Stimulated activated CD4-positive, alpha-beta T cell treated with anti-CD3 and anti-CD28 coated beads, TNF-alpha, amount 100 ng/mL, for 48 hours (primary cell): ENCODE measurements at places on chromosomes 16 and 17.
A peak's percentile ranks its signal among the peaks of the same experiment; 100 is the strongest.

DNA sequence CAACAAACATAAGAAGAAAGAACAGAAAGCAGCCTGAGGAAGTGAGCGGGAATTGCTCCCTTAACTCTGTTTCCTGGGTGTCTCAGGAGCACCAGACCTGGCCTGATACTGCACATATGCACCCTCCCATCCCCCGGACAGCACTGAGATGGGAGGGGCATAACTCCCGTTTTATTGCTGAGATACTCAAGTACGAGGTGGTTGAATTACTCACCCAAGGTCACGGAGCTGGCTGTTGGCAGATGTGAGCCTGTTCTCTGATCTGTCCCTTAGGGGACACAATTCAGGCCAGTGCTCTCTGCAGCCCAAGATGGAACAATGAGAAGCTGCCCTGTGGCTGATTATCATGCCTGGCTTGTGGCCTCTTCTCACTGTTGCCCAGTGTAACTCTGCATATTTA, 9.1 kb upstream of the MED9 start:
- no peak for DNase-seq

DNA sequence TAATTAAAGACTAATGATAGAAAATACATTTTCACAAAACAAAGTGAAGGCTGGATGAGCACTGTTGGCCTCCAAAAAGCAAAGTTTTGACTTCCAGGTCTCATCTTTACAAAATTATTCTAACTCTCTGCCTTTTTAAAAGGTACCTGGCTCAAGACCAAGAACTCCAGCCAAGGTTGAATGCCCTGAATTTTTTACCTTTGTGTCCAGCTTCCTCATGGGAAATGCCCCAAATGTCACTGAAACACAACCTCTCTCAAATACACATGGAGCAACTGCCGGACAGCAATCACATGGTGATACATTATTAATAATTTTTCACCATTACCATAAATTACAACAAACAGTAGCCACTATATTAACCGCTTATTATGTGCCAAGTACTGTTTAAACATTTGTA, 32.2 kb downstream of the ADAMTS18 start:
- DNase-seq: no peak

DNA sequence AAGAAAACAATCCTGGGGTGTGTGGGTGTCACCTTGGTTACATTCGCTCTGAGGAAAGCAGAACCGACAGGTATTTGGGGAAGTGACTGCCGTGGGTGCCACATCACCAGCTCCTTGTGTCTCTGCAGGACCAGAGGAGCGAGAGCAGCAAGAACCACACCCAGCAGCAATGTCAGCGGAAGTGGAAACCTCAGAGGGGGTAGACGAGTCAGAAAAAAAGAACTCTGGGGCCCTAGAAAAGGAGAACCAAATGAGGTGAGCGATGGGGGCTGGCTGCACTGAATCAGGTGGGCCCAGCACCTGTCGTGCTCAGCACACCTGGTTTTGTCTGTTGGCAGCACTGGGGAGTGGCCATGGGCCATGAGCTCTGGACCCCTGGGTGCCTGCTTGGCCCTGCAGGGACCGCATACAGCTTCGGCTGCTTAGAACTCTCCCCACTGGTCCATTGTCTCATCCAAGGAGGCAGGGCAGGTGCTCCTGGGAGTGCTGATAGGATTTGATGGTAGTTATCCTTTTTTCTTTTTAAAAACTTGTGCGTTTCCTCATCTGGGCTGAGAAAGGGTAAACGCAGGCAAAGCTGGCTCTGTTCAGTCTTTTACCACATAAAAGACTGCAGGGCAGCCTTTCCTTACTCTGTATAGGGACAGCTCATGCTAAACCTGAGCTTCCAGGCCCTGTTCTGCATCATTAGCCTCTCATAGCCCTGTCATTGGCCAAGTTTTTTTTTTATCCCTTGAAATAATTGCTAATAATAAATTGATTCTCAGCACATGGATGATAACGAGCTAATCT, 29.4 kb downstream of the HMOX2 start:
- DNase-seq: peak; percentile 52

GRCh38 chr17:50843150-50843905, 7.9 kb downstream of the WFIKKN2 start:
- DNase-seq: no peak

DNA sequence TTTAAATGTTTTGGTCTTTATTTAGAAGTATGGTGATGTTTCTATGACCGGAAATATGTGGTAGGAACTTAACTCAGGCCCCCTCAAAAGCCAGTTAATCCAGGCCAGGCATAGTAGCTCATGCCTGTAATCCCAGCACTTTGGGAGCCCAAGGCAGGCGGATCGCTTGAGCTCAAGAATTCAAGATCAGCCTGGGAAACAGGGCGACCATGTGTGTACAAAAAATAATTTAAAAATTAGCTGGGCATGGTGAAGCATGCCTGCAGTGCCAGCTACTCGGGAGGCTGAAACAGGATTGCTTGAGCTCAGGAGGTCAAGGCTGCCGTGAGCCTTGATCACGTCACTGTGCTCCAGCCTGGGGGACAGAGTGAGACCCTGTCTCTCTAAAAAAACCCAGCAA, 10.3 kb downstream of the RSL1D1 start:
- DNase-seq: no peak

DNA sequence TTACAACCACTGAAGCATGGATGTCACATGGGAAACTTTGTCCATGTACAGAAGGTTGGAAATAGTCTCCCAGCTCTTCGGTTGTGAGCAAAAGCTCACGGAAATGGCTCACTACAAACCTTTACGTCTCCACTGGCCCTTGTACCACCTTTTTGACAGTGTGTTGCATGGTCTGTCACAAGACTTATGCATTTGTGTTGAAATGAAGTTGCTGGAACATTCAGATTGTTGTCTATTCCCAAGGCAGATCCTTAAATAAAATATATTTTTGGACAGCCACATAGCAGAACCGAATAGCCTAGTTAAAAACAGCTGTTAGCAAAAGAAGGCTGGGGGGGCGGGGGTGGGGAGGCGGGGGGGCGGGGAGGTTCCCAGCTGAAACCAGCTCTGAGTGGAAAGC, 39.2 kb downstream of the KNOP1 start:
- no peak for DNase-seq

GRCh38 chr17:9002606-9003354, 18.5 kb upstream of the NTN1 start:
- no peak for DNase-seq

DNA sequence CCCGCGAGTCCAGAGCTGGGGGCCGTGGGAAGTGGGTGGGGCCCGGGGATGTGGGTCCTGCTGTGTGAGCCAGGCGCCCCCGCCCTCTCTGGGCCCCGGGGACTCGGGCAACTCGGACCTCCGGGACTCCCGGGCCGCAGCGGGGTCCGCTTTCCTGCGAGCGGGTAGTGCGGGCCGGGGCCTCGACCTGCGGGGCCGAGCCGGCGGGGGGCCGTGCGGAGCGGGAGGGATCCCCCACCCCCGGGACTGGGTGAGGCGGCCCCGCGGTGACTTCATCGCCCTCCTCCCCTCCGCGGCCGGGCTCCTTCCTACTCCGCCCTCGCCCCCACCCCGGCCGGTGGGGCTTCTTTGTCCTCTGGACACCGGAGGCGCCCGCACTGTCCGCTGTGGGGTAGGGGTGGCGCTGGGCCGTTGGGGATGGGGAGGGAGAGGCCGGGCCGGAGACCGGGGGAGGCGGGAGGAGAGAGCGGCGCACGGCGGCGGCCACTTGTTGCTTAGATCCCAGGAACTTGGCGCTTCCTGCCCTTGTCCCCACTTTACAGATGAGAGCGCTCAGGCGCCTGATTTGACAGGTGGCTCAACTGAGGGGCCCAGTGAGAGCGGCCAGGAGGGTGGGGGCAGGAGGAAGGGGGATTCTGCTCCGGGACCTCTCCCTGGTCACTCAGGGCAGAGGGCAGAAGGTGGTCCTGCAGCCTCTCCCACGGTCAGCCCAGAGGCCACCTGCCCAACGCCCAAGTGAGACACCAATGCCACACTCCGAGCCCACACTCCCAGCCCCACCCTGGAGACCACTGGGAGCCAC, 874 bp downstream of the CMTM3 start:
- DNase-seq: no peak

- DNase-seq: no peak
Measured at GRCh38 chr17:75371339-75371738, 34.1 kb downstream of the GRB2 start.

- DNase-seq: no peak
Measured at GRCh38 chr17:27362909-27363308, 69.0 kb downstream of the WSB1 start.

DNA sequence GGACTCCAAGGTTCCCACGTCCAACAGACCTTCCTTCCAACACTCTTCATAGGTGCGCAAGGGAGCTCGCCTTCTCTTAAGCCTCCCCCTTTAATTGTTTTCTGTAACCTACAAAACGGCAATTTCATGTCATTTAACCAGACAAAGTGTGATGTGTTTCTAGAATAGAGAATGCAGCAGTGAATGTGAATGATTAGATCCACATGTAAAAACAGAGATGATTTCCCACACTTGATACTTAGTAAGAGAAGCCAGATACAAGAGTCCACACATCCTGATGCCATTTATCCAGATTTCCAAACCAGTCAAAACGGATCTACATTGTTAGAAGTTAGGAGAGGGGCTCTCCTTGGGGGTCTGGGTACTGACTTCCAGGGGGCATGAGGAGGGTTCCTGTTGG, 89.3 kb downstream of the IRF8 start:
- no peak for DNase-seq

DNA sequence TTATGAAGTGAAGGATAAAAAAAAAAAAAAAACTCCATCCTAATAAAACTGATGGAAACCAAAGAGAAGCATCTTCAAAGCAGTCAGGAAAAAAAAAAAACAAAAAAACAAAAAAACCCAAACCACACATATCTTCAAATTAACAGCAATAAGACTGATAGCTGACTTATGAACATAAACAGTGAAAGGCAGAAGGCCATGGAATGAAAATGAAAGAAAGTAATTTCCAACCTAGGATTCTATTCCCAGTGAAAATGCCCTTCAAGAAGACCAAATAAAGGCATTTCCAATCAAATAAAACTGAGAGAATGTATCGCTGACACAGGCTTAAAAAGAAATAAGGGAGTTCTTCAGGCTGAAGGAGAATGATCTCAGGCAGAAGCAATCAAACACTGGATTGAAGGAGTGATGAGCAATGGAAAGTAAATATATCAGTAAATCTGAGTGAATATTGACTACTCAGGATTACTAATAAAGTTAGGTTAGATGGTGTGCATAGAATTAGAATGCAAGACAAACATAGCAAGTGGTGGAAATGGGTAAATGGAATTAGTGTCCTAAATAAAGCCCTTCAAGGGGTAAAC, 92.1 kb downstream of the USP31 start:
- DNase-seq: no peak

GRCh38 chr16:88824256-88825077, 12.7 kb upstream of the APRT start:
- DNase-seq: no peak

- DNase-seq: peak; percentile 52
Measured at GRCh38 chr17:8935191-8935590, 30.3 kb downstream of the PIK3R5 start.

GRCh38 chr17:72234985-72235384, 114.2 kb downstream of the SOX9 start:
- no peak for DNase-seq

- no peak for DNase-seq
Measured at GRCh38 chr16:3691761-3692160, 25.6 kb downstream of the TRAP1 start.

DNA sequence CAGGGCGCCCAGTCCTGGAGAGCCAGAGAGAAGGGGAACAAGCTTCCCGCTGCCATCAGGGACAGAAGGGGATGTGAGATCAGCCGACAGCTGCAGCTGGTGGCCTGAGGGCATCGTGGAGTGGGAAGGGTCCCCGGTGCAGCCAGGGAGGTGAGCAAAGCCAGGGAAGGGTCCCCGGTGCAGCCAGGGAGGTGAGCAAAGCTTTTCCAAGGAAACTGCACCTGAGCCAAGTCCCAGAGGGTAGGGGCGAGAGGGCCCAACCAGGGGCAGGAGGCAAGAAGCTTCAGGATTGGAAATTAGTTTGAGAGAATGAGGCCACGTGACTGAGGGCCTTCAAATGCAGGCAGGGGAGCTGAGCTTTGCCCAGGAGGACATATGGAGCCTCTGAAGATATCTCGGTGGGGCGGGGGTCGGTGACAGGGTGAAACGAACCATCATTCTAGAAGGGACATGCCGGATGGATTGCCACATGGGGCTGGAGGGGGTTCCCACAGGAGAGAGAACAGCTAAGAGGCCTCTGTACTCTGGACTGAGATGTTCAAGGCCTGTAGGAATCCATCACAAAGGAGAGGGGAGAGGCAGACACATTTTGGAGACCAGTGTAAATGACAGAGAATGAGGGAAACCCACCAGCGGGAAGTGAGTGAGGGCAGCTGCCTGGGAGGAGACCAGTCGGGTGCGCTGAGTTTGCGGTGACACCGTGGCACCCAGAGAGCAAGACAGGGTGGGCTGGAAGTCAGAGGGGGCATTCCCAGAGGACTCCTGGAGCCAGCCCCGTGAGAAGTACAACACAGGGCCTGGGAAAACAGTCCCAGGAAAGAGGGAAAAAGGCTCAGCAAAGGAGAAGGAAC, 31.4 kb upstream of the RPH3AL start:
- no peak for DNase-seq

DNA sequence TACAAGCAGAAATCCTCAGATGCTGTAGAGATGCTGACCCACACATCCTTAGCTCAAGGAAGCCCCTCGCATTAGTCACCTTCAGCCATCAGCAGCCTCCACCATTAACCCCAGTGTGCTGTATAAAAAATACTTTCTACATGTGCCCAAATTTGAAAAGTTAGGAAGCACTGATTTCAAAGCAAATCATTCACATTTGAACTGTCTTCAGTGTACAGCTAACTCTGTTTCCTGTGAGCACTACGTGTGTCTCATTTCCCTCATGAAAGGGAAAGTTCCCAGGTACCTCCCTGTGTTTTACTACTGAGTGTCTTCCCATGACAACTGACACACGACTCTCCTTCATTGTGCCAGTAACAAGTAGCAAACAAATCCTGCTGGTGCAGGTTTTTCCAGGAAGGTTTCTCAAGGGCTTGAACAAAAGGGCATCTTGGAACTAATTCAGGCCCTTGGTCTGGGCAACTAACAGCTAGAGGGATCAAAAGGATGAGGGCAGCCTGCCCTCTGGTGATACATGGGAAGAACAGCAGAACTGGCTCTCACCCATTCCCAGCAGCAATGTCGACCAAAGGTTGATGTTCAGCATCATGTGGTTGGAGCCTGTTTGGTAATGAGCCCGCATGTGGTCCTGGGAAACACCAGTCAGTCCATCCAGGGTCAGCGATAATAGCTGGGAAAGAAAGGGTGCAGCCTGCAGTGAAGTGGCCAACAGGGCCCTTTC, 4.0 kb downstream of the SLC35B1 start:
- no peak for DNase-seq

DNA sequence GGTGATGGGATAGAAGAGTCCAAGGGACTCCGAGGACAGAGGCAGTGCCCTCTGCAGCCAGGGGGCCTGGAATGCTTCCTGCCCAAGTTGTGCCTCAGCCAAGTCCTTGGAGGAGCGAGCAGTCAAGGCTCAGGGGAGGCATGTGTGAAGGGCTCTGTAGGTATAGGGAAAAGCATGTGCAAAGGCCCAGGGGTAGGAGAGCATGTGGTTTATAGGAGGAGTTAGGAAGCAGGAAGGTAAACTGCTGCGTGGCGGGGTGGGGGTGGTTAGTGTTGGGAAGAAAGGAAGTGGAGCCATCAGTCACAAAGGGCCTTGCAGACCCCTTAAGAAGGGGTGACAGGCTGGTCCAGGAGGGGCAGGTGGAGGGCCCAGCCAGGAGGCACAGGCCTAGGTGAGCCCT, 7.2 kb downstream of the POLR3E start:
- no peak for DNase-seq

- no peak for DNase-seq
Measured at GRCh38 chr17:79852748-79853147, 13.5 kb upstream of the CBX4 start.

GRCh38 chr16:78972986-78973385, 627.6 kb downstream of the MAF start:
- DNase-seq: no peak
